ENCODE measurements at places on chromosomes 2 and 18.
A peak's percentile ranks its signal among the peaks of the same experiment; 100 is the strongest.

- DNase-seq: no peak
Observed at GRCh38 chr2:161116509-161116908, 43.7 kb upstream of the TANK start.

DNA sequence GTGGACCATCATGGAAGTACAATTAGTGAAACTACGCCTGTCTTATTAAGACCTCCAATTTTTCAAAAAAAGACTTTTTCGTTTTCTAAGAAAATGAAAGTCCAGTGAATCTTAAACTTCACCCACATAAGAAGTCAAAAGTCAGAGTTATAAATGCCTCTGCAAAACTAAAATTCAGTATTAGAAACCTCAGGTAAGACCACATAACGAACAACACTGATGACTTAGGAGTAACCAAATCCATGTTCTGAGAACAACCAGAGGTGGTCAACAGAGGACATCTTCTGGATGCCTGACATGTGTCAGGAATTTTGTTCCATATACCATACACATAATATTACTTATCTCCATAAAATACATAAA lies 62.4 kb downstream of the RPL31 start:
- DNase-seq: no peak

DNA sequence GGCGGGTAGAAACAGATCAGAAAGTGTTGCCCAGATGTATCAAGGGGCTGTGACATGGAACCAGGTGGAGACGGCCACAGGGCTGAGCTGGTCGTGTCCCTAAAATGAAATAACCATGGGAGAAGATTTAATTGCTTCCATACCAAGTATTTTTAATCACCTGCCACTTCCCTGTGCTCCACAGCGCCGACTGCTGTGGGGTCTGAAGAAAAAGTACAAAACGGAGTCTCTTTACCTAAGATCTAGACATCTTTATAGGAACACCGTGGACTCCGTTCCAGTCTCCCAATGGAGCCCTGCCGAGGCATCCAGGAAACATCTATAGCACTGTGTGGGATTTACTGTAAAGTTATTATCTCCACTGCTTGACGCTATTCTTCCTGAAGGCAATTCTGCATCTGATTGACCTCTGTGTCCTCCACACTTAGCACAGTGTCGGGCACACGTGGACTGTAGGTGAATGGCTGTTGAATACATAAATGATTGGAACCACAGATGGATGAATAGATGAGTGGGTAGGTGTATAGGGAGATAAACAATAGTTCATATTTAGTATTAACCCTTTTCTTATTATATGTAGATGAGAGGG lies 21.6 kb upstream of the GYPC start:
- peak; percentile 20 for DNase-seq

DNA sequence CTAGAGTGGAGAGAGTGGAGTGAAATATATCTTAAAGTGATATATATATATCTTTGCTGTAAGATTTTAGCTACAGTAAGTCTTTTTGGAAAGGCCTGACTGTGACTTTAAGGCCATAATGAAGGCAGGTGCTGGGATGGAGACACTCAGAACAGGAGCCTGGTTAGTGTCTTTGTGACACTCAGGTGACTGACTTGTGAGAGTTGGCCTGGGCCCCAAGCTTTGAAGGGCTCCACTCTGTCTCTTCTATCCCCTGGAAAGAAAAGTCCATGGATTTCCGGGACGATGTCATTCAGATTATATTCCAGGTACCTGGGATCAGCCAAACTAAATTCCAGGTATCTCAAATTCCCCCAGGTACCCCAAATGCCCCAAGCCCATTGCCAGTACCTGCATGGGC lies 276.6 kb downstream of the PDE11A start:
- no peak for DNase-seq

DNA sequence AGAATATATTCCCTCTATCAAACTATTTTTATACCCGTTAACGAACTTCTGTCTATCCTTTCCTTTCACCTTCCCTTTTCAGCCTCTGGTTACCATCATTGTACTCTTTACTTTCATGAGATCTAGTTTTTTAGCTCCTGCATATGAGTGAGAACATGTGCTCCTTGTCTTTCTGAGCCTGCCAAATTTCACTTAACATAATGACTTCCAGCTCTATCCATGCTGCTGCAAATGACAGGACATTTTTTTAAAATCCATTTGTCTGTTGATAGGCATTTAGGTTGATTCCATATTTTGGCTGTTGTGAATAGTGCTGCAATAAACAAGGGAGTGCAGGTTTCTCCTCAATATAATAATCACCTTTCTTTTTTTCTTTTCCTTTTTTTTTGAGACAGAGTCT lies 8.2 kb upstream of the CCDC195 start:
- no peak for DNase-seq

GRCh38 chr2:122249673-122250072 lies 494.2 kb downstream of the TSN start:
- no peak for DNase-seq

GRCh38 chr2:57372237-57372984 lies 674.2 kb upstream of the VRK2 start:
- DNase-seq: no peak

DNA sequence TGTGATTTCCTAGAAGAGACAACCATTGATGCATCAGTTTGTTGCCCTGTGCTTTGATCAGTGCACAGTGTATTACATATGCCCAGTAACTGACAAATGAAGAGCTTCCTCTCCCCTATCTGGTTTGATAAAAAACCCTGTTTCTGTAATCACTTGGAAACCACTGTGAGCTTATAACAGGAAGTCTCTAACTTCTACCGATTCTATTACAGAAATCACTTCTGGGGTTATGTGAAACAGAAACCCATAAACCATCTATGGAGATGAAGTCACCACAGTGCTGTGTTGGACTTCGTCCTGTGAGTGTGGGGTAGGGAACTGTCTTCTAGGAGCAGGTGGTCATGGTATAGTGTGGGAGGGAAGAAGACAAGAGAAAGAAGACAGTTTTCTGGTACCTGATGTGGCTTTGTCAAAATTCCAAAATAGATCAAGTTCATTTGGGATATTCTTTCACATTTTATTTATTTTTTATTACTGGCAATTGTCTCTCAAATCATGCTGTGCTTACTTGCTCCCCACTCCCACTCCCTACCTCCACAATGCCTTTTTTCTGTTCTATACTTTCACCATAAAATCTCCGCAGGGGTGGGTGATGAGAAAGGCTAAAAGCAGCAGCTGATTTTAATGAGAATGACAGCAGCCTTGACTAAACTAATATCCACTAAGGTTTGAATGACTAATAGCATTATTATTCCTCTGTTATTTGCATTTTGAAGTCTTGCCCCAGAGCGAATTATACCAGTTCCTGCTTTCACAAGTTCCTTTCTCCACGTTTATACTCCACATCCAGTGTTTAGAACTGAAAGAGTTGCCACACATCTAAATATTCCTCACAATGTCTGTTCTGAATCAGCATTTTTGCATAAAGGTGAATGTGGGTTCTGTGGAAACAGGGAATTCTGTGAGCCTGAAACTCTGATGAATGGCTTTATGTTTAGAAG lies 41.7 kb upstream of the RND3 start:
- peak; percentile 40 for DNase-seq

- DNase-seq: no peak
Observed at GRCh38 chr2:5696404-5696944, 4.3 kb downstream of the SOX11 start.

DNA sequence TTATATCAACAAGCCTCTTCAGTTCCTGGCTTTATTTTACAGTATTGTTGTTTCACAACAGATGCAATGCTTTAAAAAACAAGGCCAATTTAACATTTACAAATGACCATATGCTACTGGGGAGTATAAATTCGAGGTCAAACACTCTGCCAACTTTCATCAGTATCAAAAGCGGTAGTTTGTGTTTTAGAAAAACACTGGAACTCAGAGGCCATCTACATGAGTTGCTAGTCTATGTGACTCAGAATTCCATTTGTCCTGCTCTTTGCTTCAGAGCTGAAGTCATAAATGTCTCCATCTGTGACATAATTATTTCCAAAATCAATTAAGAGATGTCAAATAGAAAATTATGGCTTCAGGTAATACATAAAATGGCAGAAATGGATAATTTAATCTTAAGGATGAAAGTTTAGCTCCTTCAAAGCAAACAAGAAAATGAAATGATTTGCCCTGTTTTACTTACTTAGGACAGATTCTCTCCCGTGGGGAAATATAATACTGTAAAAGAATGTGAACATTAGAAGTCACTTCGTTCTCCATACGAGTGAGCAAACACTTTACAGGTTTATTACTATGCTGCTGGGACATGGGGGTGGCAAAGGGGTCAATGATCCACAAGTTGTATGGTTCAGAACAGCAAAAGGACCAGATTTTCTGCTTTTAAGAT lies 3.7 kb downstream of the MEX3C start:
- no peak for DNase-seq

- no peak for DNase-seq
Observed at GRCh38 chr2:205130111-205130829, 552.0 kb upstream of the NRP2 start.

DNA sequence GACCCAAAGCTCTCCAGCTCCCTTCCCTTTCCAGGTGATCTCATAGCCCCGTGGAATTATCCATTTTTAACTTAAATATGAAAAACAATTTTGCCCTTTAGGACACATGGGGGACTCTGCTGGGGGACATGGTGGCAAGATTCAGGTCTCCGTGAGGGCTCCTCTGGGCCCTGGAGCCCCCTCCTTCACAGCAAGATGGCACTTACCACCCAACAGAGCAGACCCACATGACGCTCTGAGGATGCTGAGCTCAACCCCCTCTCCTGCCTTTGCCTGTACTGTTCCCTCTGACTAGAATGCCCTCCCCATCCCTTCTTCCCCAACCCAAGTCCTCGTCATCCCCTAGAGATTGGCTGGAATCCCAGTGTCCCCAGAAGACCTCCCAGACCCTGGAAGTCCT lies 17.2 kb downstream of the TEX51 start:
- DNase-seq: no peak

DNA sequence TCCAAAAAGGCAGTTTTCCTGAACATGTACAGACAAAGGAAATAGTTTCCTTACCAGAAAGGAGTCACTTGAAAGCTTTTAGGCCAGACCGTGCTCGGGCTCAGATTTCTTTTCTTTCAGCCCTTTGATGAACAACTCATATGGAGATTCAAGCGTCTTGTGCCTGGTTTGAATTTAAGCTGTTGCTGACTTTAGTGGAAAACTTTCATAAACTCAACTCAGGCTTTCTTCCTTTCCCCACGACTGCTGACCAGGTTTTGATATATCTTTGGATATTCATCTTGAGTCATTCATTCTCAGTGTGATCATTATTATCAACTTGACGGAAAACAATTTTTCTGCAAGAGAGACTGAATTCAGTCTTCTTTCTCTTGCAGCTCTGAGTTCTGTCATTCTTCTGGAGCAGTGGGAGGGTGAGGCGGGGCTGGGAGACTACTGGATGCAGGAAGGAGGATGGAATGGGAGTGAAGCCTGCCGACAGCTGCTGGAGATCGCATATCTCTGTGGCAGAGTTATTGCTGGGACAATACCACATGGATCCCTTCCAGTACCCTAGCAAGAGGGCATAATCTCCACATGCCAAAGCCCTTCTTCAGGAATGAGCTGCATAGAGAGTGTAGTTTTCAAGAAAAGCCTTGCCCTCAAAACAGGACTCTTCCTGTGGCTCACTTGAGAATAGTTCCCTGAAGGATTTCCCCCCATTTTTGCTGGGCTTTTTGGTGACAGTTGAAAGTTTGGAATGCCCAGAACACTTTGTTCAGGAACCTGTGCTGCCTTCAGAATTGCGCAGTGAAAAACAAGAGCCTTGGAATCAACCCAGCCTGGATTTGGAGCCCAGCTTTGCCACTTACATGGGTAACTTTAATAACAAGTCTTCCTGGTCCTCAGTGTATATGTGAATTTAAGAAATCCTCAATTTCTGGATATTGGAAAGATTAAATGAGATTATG lies 364.4 kb downstream of the ZNF521 start:
- no peak for DNase-seq

- no peak for DNase-seq
Observed at GRCh38 chr2:797556-797955, 120.3 kb upstream of the TMEM18 start.

DNA sequence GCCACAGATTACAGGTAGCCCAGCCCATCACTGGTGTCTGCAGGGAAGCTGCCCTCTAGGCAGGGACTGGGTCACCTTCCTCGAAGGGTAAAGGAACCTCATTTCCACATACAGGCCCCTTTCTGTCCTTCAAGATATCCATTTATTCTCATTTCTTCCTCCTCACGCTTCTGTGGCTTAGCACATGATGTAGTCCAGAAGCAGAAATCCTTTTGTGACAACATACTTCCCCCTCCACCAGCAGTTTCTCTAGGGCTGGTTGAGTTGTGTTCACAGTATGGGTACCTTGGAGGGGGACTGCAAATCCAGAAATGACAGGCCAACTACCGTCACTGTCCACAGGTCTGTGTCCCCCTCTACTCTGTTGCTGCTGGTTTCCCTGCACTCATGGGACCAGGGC lies 364.9 kb downstream of the ANAPC1 start:
- DNase-seq: peak; percentile 75

DNA sequence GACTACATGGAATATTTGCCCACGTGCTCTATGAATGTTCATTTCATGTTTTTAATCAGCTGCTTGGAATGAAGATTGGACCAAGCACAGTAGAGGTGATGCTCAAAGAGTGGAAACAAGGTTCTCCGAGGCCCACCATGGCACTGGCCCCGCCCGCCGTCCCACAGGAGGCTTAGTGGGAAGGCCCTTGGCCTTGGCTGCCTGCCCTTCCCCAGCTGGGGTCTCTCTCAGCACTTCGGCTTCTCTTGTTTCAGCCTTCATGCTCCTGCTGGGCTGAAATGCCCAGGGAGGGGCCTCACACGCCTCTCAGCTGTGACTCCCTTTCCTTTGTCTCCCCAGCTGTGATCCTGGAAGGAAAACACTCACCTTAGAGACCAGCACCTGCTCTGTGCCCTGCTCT lies 833.2 kb downstream of the GALR1 start:
- DNase-seq: no peak

GRCh38 chr2:240916571-240917008 lies 10.5 kb downstream of the CROCC2 start:
- no peak for DNase-seq

DNA sequence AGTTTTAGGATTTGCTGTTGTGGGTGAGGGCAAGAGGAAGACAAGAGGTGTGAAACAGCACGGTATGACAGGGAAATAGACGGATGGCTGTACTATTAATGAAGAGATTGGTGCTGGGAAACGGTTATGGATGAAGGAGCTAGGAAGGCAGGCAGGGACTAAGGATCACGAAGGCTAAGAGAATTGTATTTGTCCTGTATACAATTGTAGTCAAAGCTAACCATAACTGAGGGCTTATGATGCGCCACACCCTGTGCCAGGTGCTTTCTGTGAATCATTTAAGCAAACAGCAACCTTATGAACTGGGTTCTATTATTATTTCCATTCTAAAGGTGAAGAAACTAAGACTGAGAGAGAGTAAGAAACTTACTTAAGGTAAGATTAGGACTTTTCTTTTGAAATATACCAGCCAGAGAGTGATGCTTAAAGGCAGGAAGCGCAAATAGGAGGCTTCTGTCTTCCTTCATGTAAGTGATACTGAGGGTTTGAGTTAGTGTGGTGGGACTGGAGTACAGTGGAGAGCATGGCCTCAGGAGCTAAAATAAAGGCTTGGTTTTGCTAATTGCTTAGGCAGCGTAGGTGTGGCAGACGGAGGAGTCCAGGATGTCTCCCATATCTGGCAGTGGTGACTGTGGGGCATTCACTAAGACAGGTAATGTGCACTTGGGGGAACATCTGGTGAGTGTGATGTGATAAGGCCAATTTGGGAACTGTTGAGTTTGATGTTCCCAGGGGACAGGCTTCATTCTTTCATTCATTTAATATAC lies 85.8 kb downstream of the PLEKHM3 start:
- no peak for DNase-seq

GRCh38 chr2:68292108-68292710 lies 27.5 kb downstream of the CNRIP1 start:
- peak; percentile 30 for DNase-seq

GRCh38 chr18:58796220-58796619 lies 68.5 kb upstream of the ZNF532 start:
- DNase-seq: no peak
